ENCODE measurements at places on chromosomes 7 and 10.

DNA sequence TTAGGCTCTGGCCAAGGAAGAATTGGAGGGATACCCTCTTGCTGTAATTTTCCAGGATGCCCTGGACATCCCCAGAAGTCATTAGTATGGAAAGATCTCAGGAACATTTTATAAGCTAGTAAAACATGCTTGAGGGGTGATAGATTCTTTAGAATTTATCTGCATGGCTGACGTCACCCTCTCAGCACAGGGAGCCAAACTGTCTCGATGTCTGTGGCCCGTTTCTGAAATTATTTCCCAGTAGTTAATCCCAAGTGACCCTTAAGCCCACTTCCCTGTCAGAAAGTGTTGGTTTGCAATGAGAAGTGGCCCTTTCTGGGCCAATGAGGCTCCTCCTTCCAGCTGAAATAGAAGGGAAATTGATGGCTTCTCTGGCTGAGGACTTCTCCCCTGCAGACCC, 184.5 kb upstream of the BMPER start:
- no peak for DNase-seq

DNA sequence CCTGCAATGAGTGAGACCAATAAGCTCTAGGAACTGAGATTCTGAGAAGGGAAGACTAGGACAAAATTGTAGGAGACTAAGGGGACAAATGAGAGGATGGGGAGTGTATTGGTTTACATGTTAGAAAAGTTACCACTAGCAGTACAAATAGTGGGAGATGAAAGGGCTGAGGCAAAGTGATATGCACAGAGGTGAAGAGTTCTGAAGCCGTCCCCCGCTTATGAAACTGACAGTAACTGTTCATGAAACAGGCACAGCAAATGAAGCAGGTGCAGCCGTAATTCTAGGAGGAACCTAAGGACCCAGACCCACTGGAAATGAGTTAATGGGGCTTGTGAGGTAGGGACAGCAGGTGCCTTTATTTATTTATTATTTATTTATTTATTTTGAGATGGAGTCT, 211.3 kb downstream of the PRKG1 start:
- no peak for DNase-seq

GRCh38 chr7:107286751-107287621, 118.2 kb downstream of the HBP1 start:
- DNase-seq, result no peak

- DNase-seq, result no peak
Measured at GRCh38 chr10:124983321-124983720, 41.4 kb downstream of the ZRANB1 start.

DNA sequence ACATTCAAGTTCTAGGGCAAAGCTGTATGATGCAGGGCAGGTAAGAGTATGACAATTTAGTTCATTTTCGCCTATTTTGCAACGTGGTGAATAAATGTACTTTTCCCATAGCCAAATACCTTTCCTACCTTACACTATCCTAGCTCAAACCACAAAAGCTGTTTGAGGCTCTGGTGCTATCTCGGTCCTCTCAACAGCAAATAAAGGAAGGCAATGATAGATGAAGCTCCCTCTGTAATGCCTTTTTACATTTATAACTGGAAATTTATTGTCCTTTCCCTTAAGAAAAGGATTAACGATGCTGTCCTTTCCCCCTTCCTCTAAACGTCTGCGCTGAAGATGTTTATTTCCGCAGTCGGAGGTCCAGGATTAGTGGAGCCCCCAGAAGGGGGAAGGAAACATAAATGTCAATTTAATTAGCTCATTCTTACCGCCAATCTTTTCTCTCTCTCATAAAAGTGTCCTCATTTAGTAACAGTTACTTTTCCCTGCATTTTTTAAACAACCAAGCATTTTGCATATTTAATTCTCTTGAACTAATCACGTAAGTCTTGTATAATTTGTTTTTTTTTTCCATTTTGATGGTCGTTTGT, 114.6 kb downstream of the PIP4K2A start:
- DNase-seq, result no peak

DNA sequence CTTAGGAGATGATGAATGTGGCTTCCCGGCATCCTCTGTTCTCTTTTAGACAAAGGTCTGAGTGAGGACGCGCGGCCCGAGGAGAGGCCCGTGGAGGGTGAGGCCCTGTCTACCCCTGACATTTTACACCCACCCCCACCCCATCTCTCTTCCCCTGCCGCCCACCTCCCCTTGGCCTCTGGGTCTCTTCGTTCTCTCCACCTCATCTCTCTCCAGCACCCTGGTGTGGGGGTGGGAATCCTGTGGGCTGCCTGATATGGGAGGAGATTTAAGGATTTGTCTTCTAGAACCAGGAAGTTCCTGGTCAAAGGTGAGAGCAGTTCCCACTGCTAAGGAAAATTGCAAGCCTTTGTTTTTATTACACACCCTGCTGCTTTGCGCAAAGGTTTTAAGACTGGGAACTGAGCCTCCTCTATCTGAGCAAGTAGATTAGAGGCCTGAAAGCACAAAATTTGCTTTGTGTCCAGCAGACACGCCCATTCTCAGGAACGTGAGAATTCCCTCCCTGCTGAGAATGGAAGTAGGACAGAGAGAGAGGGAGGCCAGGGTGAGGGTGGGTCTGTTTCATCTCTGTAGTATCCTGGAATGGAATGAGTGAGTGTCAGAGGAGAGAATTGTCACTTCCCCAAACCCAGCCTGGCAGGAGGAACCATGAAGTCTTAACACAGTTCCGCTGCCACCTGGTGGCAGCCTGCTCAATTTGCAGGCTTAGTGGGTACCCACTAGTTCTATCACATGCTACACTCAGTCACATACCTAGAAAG, 91.2 kb downstream of the GTF2IRD1 start:
- peak; percentile 72 for DNase-seq

DNA sequence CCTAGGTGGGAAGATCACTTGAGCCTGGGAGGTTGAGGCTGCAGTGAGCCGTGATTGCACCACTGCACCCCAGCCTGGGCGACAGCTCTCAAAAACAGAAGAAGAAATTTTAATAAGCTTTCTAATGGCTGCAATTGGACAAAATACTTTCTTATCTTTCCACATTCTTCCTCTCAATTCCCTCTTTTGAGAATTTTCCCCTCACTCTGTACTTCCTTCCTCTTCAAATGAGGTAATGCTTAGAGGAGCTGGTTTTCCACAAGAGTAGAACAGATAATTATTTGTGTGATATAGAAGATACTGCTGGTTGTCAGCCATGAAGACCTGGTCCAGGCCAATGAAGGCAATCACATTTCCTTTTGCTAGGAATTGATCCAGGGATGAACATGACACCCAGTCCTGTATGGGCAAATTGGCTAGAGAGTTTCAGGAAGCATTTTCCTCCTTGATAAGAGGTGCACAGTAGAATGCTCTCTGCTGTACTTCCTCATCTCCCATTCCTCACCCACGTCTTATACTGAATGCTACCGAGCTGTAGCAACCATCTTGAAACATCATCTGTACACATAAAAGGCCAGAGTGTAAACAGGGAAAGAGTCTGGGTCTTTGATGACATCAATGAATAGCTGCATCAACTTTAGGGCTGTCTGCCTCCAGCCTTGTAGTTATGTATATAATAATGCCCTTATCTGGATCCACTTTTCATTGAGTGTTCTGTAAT, 103.9 kb downstream of the CDK6 start:
- DNase-seq, result no peak

- no peak for DNase-seq
Measured at GRCh38 chr10:34753014-34753757, 61.9 kb downstream of the PARD3 start.

DNA sequence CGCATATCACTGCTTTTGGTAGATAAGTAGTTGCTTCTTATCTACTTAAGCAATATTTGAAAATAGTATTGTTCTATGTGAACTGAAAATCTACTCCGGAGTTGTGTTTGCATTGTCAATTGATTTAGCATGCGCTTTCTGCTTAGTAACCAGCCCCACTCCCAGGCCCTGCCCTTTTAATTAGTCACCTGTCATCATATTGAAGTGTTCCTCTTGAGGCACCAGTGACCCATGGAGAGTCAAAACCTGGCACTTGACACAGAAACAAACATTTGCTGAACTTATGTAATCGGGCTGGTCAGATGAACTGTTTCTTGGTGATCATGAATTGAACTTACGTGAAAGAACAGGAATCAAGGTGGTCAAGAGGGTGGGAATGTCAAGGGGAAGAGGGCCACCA, 27.8 kb upstream of the CDHR3 start:
- DNase-seq, result no peak

DNA sequence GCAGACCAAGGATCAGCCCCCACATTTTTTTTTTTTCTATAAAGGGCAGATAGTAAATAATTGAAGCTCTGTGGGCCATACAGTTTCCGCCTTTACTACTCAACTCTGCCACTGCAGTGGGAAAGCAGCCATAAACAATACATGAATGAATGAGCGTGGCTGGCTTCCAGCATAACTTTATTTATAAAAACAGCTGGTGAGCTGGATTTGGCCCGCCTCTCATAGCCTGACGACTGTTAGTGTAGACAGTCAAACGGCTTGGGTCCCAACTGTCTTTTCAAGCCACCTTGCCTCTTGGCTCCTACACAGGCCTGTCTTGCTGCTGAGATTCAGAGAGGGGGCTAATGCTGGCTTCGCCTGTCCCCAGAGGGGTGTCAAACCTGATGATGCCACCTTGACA, 169.8 kb upstream of the GPR26 start:
- no peak for DNase-seq
